Gastroesophageal sphincter (tissue), 4 donors: ENCODE measurements at places on chromosomes 1 and 21. TPM values are rescaled to one million over a fixed set of nuclear protein-coding genes. Genes with fewer than 3 reads are reported as not detected.
A peak's percentile ranks its signal among the peaks of the same experiment; 100 is the strongest.

The HJV gene
- total RNA-seq = 0.77 TPM

The PCP4L1 gene
- total RNA-seq = 8.5 TPM

The FCER1G gene
- 70.5 TPM for total RNA-seq

The SOAT1 gene
- 13.8 TPM for total RNA-seq

The KRTAP20-4 gene
- total RNA-seq = not detected

The NTMT2 gene
- total RNA-seq = not detected

The ATP1B1 gene
- 99.9 TPM for total RNA-seq

The TEKT2 gene
- 0.73 TPM for total RNA-seq

The TAS1R1 gene
- total RNA-seq = not detected

DNA sequence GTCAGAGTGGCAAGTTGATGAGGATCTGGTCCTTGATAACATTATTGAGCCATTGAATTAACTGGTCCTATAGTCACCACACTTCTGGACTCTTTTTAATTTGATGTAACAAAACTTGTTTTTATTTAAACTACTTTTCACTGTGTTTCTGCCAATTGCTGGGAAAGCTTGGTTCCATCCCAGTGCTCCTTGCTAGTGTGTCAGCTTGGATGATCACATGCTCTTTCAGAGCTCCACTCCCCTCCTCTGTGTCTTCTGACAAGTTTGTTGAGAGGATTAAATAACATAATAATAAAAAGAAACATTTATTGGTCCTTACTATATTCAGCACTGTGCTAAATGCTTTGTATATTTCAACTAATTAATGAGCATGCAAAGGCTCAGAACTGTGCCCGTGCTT is 448.5 kb upstream of the B3GALT2 start:
- ATAC-seq = no peak

GRCh38 chr1:58596631-58597052 is 19.6 kb upstream of the TACSTD2 start:
- no peak for ATAC-seq

- no peak for ATAC-seq
These were observed 18.0 kb downstream of the ADGRB2 start for GRCh38 chr1:31745946-31746670.

DNA sequence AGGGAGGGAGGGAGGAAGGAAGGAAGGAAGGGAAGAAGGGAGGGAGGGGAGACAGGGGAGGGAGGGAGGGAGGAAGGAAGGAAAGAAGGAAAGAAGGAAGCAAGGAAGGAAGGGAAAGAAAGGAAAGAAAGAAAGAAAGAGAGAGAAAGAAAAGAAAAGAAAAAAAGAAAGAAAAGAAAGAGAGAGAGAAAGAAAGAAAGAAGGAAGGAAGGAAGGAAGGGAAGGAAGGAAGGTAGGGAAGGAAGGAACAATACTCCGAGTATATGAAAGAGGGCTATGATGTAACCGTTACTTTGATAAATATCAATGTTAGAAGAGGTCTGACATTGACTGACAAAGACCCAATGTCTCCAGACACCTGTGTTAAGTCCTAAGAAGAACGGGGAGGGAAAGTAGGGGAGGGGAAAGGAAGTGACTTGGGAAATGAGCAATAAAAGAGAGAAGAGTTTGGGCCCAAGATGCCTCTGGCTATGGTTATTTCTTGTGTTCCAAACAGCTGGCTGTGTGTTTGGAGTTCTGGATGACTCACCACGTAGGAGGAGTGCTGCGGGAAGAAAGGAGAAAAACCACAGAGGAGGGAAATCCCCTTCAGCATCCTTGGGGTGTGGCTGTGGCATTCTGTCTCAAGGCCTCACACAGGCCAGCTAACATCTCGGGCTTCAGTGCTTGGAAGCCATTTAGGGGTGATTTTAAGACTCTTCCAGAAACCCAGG is 37.0 kb upstream of the RXRG start:
- peak; percentile 85 for ATAC-seq

DNA sequence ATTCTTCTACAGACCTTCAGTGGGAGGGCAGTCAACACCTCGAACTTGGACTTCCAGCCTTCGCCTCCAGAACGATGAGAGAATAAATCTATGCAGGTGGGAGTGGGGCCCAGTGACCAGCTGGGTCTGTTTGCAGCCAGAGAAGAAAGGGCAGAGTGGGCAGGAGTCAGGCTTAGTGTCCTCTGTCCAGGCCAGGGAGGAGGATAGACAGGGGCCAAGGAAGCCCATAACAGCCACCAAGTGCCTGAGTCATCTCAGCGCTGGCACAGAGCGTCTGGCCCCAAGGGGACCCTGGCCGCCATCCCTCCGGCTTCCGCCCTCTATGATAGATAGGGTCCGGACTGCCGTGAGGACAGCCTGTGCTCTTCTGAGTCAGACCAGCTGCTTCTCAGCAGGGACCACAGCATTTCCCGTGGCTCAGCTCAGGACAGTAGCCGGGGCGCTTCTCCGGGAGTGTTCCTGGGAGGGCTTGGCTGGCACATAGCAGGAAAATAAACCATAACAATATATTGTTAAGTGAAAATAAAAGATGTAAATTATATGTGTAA is 133.1 kb upstream of the C1orf174 start:
- ATAC-seq = no peak

DNA sequence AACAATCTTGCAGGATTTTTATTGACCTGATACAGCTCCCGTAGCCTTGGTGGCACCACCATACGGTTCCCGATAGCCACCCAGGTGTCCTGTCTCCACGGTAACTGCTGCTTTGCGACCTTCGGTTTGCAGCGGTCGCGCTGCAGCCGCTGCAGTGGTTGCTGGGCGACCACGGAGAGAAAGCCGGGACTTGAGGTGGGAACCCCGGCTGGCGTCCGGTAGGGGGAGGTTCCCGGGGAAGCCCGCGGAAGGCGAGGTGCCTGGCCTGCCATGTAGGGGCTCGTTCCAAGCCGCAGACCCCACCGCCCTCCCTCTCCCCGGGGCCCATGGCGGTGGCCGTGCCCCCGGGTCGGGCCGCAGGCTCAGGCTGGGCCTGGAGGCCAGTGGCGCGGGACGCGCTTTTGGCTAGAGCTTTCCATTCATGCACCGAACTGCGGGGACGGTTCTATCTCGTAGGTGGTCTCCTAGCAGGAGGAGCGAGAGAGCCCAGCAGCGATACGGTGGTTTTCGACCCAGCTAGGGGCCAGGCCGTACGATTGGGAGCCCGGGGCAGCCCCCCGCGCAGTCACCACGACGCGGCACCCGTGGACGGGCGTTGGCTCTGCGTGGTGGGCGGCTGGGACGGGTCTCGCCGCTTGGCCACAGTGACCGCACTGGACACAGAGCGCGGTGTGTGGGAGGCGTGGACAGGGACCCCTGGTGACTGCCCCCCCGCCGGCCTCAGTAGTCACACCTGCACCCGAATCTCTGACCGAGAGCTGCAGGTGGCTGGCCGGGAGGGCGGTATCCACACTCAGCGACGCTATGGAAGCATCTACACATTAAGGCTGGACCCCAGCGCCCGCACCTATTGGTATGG is at the start of gene KLHDC9:
Gene KLHDC9 (plus strand): TSS at position 152 of the 859 bp plus-strand sequence. CDS start 175 bp downstream, at position 327.
- peak; percentile 72 for ATAC-seq

- ATAC-seq = no peak
These were observed 213.5 kb upstream of the IRF2BP2 start for GRCh38 chr1:234823191-234824176.

DNA sequence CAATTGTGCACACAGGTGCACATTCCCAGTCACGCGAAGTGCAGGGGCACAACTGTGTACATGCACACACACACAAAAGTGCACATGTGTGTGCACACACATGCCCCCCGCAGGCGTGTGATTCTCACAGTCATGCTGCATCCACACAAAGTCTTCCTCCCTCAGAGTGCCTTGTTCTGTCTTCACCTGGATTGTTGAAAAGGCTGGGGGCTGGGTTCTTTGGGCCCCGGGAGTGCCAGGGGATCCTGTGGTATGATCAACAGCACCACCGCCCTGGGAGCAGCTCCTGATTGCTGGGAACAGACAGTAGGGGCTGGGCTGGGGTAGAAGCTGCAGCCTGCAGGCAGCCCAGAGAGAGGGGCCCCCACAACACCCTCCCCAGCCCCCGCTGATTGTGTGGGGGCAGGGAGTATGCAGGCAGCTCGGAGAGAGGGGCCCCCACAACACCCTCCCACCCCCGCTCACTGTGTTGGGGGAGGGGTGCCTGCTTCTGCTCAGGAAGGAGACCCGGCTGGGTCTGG is 3.4 kb downstream of the COL18A1 start:
- no peak for ATAC-seq

- ATAC-seq = peak; percentile 31
These were observed 824 bp upstream of the IFI44L start for GRCh38 chr1:78619446-78619802.

- no peak for ATAC-seq
These were observed 363.0 kb downstream of the PTBP2 start for GRCh38 chr1:97084546-97084945.

DNA sequence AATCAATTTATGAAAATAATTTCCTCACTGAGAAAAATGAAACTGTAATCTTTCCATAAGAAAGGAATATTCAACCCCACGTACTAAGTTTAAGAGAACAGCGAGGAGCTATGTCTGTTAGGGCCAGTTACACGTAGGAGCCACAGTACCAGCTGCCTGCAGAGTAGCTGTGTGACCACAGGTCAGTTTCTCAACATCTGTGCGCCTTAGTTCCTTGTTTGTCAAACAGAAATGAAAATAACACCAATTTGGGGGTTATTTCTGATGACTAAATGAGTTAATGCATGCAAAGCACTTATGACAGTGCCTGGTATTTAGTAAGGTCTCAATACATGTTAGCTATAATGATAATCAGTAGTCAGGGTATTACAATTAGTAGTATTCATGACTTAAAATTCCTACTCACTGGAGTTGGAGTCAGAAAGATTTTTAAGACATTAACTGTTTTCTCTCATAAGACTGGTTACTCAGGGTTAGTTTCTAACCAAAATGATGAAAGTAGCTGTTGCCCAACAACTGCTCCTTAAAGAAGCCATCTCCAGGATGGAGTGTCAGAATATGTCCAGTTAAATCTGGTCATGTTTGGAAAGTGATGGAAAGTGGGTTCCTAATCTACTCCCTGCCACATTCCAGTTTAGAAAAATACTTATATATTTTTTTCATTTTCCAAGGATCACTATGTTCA is 85.8 kb upstream of the ZNF648 start:
- ATAC-seq = no peak

DNA sequence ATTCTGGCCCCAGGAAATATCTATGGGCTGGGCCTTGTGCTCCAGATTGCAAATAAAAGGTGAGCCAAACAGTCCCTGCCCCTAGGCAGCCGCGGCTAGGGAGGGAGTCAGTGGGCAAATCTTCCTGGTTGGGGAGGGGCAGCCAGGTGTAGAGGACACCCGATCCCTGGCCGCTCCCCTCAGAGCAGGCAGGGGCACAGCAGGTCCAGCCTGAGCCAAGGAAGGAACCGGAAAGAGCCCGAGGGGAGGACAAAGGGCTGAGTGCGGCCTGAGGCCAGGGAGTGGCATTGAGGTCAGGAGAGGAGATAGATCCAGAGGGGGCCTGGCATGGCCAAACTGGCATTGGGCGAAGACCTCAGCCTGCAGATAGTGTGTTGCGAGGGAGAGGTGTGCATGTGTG is 36.6 kb upstream of the ARF1 start:
- ATAC-seq = no peak

DNA sequence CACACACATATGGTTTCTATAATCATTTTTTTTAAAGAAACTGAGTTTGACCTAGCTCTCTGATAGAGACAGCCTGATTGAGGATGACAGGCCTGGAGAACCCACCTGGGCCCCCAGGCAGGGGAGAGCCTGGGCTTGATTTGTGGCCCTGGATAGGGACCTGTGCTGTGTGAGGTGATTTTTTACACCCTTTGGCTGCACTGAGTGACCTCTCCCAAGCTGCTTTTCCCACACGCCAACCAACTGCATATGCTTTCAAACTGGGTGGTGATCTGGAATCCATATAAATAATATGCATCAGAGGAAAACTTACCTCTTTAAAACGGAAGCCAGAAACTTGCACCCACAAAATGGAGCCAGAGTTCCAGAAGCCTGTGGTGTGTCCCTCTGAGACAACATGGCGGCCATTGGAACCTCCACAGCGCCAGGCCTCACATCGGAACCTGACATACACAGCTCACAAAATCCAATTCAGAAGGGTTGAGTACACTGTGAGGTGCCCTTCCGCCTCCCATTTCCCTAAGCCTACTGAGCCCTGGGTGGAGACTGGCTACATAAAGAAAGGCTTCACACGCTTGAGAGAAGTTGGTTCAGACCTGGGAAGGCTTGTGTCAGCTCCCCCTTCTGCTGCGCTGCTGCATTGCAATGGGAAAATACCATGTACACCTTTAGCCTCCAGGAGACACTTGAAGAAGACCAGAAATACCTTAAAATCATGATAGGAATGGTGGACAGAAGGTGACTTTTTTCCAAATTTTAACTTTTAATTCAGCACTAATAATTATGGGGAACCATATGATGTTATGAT is 160.7 kb downstream of the HHIPL2 start:
- no peak for ATAC-seq

DNA sequence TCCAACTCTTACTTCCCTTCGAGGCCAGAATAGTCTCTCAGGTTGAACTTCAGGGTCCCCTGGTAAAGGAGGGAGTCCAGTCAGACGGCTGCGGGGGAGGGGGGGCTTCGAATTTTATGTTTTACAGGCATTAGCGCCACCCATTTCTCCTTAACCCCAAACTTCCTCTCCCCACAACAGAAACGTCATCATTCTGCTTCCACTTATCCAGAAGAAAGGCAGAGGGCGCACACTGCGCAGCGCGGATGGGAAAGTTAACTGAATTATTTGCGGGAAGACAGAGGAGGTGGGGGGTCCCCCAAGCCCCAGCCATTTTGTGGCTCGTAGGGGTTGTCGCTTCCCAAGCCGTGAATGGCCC is 529 bp upstream of the PRMT2 start:
- ATAC-seq = peak; percentile 67

DNA sequence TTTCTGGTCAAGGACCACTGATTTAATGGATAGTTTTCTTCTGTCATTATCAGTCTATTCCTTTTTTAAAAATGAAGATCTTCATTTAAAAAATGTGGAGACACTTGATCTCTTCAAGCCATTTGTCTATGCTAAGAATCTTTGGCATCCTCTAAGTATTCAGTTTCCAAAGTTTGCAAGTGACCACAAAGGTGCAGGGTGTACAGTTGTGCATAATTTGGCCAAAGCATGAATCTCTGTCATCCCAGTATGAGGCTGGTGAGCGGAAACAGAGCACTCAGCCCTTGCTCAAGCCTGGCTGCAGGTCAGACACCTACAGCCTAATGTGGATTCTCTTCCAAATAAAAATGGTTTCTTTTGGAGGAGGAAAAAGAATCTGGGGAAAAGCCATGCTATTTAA is 19.8 kb downstream of the PARP1 start:
- ATAC-seq = no peak
